ENCODE measurements at places on chromosomes 11 and 22. TPM values are rescaled to one million over a fixed set of nuclear protein-coding genes. Genes with fewer than 3 reads are reported as not detected.

The CECR2 gene
- not detected for total RNA-seq

The PKP3 gene
- total RNA-seq = 26.3 TPM

The TCN2 gene
- total RNA-seq = 16.3 TPM

The SDHAF2 gene
- total RNA-seq = 40.6 TPM

The TMEM151A gene
- total RNA-seq = 18.3 TPM

The PRR33 gene
- total RNA-seq = not detected

The SCN2B gene
- not detected for total RNA-seq

The MOGAT2 gene
- total RNA-seq = 51.9 TPM

The POU2AF2 gene
- not detected for total RNA-seq

The OR2AG1 gene
- not detected for total RNA-seq

The MRGPRX4 gene
- not detected for total RNA-seq

The PLA2G3 gene
- not detected for total RNA-seq

The GLYATL1B gene
- not detected for total RNA-seq

The SCGB1D2 gene
- total RNA-seq = not detected

The RNF215 gene
- total RNA-seq = 6.2 TPM

The CCDC81 gene
- not detected for total RNA-seq

The OR2AG2 gene
- 0.29 TPM for total RNA-seq

The ZPR1 gene
- total RNA-seq = 25.7 TPM

The MAFF gene
- total RNA-seq = 122 TPM

The TRIM22 gene
- total RNA-seq = 131 TPM

The PNPLA3 gene
- total RNA-seq = not detected

The SLC22A8 gene
- not detected for total RNA-seq

The LYVE1 gene
- total RNA-seq = 5.2 TPM

The SLCO2B1 gene
- 29.8 TPM for total RNA-seq

The GRM5 gene
- not detected for total RNA-seq

The ANO1 gene
- total RNA-seq = 20.1 TPM

The GALNT18 gene
- total RNA-seq = 2.3 TPM

The E2F8 gene
- 13.0 TPM for total RNA-seq

The PI4KA gene
- total RNA-seq = 174 TPM

The HTR3B gene
- not detected for total RNA-seq

The DERL3 gene
- total RNA-seq = 0.45 TPM

The CABP2 gene
- total RNA-seq = not detected

The INS gene
- total RNA-seq = not detected

The OR4D5 gene
- total RNA-seq = not detected

The RCOR2 gene
- total RNA-seq = 1.1 TPM

The ZNF215 gene
- 12.3 TPM for total RNA-seq

The ARAP1 gene
- 61.9 TPM for total RNA-seq

The MUC2 gene
- 0.45 TPM for total RNA-seq

The NOX4 gene
- total RNA-seq = not detected

The TRIM49 gene
- total RNA-seq = not detected

The RAG1 gene
- total RNA-seq = not detected

The FGF3 gene
- total RNA-seq = not detected

The PLAAT5 gene
- not detected for total RNA-seq

The PNPLA5 gene
- not detected for total RNA-seq

The CSNK2A3 gene
- not detected for total RNA-seq

The IL10RA gene
- total RNA-seq = 5.4 TPM

The OR5B21 gene
- total RNA-seq = not detected

The CDC42EP1 gene
- 195 TPM for total RNA-seq

The ART1 gene
- not detected for total RNA-seq

The AGBL2 gene
- not detected for total RNA-seq

The CDKN1C gene
- total RNA-seq = 10.5 TPM

The A4GALT gene
- total RNA-seq = 59.4 TPM

The UBQLNL gene
- not detected for total RNA-seq

The HOATZ gene
- not detected for total RNA-seq

The EFCAB6 gene
- total RNA-seq = 4.8 TPM
